Activated CD8-positive, alpha-beta T cell treated with anti-CD3 and anti-CD28 coated beads, Interleukin-2, amount 10 ng/mL, durations not matched to agents 7 days and 5 days (primary cell): ENCODE measurements at places on chromosomes 4 and X.

DNA sequence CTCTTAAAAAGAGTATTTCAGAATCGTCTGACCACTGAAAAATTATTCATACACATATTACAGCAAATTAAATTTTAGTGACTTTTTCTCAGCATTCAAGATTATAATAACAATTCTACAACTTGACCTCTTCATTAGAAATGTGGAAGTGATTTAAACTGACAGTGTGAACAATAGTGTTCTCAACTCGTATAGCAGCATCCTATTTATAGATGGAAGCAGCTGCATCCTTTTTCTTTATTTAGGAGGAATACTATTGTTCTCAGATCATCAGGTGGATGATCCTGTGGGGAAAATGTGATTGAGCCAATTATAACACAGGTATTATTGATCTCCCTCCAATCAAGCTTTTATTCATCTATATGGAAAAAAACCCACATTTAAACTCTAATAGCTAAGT lies 56.7 kb downstream of the RAPGEF2 start:
- no peak for DNase-seq

DNA sequence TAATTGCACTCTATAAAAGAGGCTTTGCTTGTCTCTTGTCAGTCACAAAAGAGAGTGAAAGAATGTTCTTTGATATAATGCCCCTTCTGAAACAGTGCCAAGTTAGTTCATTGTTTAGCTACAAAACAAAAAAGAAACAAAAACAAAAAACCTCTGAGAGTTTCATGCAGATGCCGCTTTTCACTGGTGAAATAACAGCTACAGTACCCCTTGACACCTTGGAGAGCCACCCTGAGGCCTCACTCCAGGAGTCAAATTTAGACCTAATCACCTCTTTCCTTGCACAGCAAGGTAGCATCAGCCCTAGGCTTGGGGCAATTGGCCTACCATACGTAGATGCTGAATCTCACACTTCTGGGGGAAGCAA lies 185.2 kb downstream of the UNC5C start:
- no peak for DNase-seq

GRCh38 chr4:8129136-8129535 lies 29.5 kb downstream of the ABLIM2 start:
- DNase-seq, result no peak

DNA sequence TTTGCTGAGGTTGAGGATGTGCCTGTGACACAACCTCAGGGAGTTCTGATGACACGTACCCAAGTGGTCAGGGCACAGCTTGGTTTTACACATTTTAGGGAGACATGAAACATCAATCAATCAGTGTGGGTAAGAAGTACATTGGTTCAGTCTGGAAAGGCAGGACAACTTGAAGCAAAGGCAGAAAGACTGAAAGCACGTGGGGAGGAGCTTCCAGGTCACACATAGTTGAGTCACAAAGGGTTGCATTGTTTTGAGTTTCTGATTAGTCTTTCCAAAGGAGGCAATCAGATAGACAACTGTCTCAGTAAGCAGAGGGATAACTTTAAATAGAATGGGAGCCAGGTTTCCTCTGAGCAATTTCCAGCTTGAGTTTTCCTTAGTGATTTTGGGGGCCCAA lies 1910.0 kb upstream of the AGA start:
- DNase-seq, result no peak

DNA sequence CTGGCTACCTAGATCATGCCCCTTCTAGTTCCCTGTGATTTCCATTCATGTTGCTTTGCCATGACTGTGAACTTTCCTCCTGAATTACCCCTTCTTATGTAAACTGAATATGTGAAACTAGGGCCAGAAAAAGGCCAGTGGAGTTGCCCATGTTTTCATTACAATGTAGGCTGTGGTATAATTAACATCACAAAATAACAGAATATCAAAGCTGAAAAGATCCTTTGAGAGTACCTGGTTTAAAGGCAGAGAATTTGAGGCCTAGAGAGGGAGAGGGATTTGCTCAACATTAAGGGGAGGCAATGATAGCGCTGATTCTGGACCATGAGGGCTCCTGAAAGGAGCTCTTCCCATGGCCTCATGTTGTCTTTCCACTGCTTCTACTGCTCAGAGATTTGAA lies 392.2 kb downstream of the OPHN1 start:
- no peak for DNase-seq

DNA sequence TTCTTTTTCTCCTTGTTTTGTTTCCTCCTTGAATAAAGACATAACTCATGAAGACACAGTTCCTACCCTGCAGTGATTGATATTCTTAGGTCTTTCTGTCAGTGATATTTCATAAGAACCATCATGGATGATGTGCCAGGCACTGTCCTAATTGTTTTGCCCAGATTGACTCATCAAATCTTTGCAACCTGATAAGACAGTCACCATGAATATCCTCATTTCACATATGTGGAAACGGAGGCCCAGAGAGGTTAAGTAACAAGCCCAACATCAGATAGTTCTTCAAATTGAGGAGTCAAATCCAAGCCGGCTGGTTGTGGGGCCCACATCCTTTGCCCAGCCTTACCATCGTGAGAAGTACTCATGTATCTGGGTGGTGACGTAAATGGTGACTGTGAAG lies 69.9 kb downstream of the SEL1L3 start:
- no peak for DNase-seq
